ENCODE measurements at places on chromosomes 6 and 20.

DNA sequence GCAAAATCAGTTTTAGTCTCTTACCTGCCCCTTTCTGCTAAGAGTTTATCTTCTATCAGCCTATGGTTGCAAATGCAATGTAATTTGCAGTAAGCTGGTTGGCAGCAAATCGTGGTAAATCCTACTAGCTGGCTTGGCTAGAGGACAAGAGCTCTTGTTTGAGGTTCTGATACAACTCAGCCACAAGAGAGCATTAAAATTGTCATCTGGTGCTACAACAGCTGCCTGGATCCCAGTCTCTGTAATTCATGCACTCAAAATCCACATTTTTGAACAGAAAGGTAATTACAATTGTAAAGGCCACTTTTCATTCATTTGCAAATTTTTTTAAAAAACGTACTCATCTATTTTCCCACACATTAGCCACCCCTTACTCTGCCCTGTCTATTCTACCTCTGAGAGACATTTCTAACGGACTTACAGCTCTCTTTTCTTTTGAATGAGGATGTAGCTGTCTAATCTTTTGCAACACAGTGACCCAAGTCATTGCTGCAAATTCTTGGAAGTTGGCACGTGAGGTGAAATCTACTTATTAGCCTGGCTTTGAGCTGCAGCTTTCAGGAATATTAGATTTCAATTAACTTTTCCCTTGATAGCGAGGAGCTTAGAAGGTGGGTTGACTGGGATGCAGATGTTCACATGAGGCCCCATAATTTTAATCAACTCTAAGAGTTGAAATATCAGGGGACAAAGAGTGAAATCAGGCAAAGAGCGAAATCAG, 54.0 kb upstream of the FAM184A start:
- no peak for DNase-seq

DNA sequence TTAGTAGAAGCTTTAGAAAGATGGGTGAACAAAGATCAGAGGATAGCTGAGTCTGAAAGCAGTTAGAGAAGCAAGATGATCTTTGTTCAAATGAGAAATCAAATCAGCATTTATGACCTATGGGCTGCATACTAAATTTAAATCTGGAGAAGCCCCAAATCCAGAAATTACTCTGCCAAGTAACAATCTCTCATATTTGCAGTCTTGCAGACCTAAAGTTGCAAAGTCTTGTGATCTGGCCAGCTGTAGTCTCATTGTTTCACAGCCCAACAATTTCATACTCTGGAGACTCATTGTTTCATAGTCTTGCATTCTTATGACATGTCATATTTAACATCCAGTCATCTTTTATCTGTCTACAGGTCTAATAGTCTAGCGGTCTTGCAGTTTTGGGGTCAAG, 364.9 kb upstream of the RSPO3 start:
- no peak for DNase-seq

DNA sequence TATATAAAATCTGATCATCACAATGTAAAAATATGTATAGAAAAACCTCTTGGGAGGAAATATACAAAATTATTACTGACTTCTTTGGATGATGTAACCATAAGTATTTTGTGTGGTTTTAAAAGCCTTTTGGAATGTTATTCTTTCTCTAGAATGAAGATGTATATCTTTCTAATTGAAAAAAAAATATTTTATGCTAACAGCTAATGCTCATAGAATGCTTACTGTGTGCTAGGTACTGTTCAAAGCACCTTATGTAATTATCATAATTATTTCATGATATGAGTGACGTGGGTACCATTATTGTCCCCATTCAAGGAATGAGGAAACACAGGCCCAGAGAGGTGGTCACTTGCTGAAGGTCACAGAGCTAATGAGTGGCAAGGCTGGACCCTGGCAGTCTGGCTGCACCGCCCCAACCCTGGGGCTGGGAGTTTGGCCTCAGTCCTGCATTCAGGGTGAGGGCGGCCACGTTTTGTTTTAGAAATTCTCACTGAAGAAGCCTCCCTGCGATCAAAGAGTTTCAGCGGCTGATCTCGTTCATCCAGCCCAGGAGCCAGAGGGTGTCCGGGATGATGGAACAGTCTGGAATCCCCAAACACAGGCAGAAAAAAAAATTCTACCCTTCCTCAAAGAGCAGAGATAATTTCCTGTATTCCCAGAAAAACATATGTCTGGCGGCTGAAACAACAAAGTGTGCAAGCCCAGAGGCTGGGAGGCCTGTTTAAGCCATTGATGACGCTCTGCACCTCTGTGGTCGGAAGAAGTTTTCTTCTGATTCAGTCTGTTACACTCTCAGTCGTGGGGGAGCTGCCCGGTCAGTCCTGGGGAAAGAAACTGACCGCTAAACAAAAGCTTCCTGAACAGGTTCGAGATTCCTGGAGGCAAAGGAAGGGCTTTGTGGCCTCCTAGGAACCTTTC, 37.3 kb downstream of the TFEB start:
- DNase-seq = no peak

DNA sequence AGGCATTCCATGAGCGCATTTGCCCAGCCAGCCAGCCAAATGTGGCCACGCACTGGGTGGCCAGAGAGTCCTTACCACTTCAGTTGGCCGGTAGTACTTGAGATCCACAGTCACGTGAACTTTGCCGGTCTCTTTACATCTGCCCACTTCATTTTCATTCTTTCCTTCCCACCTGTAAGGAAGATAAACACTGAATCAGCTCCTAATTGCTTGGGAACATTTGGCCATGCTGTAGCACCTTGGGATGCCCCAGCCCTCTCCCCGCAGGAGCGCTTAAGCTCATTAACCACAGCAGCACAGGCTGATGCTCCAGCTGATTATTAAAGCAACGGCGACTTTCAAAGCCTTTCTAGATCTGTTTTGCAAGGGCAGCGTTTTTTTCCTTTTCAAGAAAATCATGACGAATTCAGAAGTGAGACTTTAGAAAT, 116.6 kb downstream of the FOXC1 start:
- no peak for DNase-seq

GRCh38 chr6:151252634-151253033, 12.9 kb downstream of the AKAP12 start:
- no peak for DNase-seq

GRCh38 chr6:12418946-12419345, 128.8 kb downstream of the EDN1 start:
- no peak for DNase-seq

- no peak for DNase-seq
Measured at GRCh38 chr6:91812596-91813274, 1225.9 kb upstream of the MAP3K7 start.

GRCh38 chr6:6556161-6556737, 32.3 kb upstream of the LY86 start:
- DNase-seq = no peak

GRCh38 chr20:1310506-1311190, 18.3 kb downstream of the SDCBP2 start:
- no peak for DNase-seq

- DNase-seq = no peak
Measured at GRCh38 chr20:21609221-21609620, 95.4 kb upstream of the NKX2-2 start.

DNA sequence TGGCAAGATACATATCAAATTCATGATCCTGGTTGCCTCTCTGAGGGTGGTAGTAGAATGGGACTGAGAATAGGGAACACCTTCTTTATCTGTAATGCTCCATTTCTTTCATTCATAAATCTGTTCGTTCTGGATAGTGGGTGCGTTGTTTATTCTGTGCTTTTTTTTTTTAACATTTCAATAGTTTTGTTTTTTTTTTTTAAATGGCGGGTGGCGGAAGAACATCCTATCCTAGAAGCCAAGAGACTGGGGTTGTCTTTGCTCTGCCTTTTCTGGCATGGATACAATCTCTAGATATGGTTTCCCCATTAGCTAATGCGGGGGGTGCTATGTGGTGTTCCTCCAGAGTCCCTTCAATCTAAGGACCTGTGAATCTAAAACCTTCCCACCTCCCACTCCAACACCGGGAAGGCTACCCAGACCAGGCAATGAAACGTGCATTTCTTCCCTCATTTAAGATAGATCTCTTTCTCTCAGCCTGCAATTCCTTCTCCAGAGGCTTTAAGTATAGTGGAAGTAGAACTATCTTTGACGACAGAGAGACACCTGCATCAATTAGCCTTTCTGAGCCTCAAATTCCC, 883 bp upstream of the CCDC28A start:
- DNase-seq = no peak

GRCh38 chr6:119037941-119038623, 40.4 kb downstream of the FAM184A start:
- DNase-seq = no peak

DNA sequence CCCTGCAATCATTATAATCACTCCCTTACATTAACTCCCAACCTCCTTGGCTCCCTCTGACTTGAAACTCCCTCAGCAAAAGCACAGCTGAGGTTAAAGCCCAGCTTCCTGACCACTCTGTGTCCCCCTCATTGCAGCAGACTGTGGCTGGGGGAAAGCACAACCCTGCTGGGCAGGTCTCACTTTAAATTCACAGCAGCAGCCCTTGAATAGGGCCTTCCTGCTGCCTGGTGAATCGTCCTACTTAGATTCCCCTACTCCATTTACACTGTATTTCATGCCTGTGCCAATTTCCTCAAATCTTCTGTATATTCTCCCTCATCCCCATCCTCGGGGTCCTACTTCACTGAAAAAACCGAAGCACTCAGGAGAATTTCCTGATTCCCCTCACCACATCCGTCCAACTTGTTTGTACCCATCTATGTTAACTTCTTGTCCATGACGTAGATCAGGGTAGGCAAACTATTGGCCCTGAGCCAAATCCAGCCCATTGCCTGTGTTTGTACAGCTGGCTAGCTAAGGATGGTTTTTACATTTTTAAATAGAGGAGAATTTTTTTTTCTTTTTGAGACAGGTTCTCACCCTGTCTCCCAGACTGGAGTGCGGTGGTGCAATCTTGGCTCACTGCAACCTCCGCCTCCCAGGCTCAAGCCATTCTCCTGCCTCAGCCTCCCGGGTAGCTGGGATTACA, 31.5 kb upstream of the GCM1 start:
- no peak for DNase-seq

DNA sequence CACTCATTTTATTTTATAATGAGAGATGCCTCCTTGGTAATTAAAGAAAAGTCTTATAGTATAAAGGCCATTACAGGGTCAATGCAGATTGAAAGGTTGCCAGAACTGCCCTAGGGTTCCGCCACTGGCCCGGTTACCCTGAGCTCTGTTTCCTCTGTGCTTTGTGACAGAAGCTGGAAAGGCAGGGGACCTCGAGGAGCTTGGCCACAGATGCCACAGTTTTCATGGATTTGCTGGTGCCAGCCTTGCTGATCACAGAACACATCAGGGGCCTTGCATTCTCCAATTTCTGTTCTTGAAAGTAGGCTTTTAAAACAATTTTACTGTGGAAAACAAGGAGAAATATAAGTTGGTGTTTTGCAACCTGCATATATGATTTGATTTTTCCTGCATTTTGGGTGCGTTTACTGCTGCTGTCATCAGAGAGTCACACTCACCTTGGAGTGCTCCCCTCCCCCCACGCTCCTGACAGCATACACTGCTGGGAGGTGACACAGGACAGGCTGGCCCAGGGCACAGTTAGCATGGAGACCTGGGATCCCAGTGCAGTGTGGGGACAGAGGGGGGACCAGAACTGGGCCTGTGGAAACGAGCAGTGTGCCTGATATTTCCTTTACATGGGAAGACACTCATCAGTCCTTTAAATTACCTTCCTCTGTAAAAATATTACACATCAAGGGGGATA, 142.8 kb downstream of the CFAP61 start:
- DNase-seq = no peak

DNA sequence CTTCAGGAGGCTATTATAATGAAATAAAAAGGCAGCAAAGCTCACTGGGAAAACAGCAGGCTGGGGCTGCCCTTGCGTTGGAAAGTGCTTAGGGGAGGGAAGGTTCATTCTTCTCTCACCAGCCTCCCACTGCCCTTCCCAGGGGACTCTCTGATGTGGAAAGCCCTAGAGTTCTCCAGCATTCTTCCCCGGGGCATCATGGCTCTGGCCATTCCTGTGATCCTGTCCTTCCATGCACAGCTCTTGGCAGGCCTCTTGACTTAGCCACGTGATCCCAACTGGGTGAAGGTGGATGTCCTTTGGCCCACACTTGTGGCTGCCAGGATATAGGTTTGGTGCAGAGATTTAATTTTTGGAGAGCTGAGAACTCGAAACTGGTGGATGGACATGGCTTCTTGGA, 58.0 kb upstream of the ZNF831 start:
- DNase-seq = no peak

DNA sequence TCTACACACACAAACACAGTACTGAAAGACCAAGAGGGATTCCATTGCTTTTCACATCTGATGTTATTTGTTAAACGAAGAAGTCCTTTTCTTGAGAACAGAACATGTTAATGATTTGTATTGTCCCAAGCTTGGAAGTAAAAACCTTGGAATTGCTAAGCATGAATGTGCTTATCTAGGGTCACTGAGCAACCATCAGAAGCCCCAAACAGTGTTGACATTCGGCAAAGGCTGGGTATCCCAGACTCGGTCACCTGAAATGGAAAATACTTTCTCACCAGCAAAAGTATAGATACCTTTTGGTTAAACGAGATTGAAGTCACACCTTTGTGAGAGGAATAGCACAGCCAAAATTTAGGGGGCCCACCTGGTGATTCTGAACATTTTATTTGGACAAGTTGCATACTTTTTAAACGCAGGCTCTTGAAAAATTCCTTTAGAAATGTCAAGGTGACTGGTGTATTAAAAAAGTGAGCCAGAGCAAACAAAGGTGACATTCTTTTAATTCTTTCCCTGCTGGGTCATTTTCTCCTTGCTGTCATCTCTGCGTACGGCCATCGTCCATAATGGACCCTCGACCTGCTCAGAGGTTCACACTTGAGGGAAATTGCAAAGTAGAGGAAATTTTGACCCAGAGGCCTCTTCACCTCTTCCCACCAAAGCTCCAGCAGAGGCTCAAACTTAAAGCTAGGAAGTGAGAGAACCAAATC, 95.8 kb upstream of the FOXA2 start:
- DNase-seq = no peak

DNA sequence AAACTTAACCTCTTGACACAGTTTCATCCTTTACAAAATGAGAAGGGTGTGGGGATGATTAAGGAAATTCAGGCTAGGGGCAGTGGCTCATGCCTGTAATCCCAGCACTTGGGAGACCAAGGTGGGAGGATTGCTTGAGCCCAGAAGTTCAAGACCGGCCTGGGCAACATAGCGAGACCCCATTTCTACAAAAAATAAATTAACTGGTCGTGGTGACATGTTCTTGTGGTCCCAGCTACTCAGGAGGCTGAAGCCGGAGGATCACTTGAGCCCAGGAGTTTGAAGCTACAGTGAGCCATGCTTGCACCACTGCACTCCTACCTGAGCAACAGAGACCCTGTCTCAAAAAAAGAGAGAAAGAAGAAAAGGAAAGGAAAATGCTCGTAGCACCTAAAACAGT, 9.0 kb downstream of the ZSWIM3 start:
- no peak for DNase-seq

- DNase-seq = no peak
Measured at GRCh38 chr20:36579996-36580545, 6.7 kb downstream of the TGIF2 start.

DNA sequence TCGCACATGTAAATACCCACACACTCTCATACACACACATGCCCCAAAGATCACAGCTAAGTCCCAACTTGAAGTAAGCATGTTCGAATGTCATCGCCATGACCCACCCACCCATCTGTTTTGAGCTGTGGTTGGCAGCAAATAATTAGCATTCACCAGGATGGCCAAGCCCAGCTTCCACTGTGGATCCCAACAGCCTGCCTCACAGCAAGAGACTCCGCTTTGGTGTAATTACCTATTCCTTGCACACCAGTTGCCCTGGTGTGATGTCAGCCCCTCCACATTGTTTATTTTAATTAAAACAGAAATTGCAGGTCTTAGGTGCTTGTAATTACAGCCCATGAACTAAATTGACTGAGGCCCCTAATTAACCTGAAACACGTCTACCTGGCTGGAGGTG, 81.1 kb downstream of the MAFB start:
- no peak for DNase-seq

- no peak for DNase-seq
Measured at GRCh38 chr6:52653151-52653550, 17.8 kb upstream of the TMEM14A start.

All from T-helper 22 cell (primary cell).